Natural killer cell (primary cell): ENCODE measurements at places on chromosomes 3 and 15. TPM values are rescaled to one million over a fixed set of nuclear protein-coding genes. Genes with fewer than 3 reads are reported as not detected.

DNA sequence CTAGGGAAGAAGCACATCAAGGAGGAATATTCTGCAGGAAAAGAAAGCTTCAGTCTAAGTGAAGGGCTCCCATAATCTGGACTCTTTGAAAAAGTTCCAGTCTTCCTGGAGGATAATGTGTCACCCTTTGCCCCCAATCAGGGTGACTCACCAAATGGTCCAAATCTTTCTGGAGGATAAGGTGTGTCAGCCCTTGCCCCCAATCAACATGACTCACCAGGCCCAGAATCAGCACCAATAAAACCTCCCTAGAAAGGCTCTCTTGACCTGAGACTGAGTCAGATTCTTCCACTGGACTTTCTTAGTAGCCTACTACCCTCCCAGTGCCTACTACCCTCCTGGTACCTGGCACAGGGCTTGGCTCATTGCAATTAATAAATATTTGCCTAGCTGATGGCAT is 9.5 kb upstream of the ARL14 start:
- DNase-seq = no peak

DNA sequence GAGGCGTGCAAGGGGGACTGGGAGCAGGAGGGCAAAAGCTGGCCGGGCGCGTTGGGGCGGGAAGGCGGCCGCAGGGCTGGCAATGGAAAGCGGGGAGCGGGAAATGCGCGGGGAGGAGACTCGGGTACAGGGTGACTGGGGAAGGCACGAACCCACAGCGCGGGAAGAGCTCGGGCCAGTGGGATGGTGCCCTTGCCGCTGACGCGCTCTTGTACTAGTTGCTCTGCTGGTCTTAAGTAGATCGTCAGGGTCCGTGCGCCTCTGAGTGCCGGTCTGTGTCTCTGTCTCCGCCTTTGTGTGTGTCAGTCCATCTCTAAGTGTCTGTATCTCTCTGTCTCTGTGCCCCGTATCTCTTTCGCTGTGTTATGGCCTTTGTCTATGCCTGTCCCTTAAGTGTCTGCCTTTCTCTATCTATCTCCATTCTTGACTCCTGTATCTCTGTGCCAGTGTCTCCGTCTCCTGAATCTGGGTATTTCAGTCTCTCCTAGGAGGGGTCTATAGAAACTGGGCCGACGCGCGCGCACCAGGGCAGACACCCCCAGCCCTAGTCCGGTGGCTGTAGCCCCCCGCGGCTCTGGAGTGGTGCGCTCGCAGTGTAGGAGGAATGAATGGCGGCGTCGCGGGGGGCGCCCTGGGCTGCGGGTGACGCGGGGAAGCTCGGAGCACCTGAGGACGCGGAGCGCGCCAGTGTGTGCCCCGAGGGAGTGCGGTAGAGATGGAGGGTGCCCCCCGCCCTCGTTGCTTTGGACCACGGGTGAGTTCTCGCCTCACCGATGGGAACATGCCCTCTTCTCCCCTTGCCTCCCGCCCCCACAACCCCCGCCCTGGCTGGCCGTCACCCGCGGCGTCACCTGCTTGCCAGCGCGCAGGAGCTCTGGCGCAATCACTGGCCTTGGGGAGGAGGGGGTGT is 756 bp upstream of the CAMK2N2 start:
- no peak for DNase-seq

- DNase-seq = no peak
Observed at GRCh38 chr3:197280156-197280555, 18.3 kb downstream of the DLG1 start.

GRCh38 chr15:51818150-51818549 is 11.3 kb upstream of the TMOD3 start:
- DNase-seq = no peak

DNA sequence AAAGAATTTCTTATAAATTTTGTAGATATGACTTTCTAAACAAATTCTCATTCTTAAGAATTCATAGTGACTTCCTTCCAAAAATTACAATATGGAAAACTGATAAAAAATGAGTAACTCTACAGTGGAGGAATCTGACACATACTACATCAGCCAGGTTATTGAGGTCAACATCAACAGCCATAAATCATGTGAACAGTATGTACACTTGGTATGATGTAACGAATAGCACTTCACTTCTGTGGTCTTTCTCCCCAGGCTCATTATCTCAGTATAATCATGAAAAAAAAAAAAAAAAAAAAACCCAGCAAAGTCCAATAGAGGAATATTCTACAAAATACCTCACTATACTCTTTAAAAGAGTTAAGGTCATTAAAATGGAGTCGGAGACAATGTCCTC is 111.2 kb upstream of the SUCLG2 start:
- DNase-seq = no peak

DNA sequence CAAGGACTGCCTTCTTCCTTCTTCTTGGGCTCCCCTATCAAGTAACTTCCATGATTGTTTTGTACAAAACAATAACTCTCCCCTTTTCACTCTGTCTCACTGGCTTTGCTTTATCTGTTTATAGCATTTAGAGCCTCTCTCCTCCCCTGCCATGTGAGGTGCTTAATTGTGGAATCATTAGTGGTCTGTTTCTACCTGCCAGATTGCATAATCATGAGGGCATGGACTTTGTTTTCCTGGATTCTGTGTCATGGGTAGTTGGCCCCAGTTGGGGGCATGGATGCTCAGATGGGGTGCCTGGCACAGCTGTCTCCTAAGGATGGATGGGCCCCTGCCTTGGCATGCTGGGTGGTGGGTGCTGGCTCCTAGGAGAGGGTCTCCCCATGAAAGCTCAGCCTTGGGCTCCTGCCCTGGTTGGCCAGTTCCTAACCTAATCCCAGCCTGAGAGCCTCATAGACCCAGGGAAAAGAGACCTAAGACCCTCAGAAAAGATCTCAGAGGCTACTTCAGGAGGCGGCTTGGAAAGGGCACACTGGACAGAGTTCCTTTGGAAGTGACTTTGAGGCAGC is 8.0 kb upstream of the CTXND1 start:
- no peak for DNase-seq

GRCh38 chr3:196774848-196775422 is 35.3 kb downstream of the PAK2 start:
- no peak for DNase-seq

GRCh38 chr15:75054172-75054897 is 30.9 kb downstream of the PPCDC start:
- DNase-seq = no peak

DNA sequence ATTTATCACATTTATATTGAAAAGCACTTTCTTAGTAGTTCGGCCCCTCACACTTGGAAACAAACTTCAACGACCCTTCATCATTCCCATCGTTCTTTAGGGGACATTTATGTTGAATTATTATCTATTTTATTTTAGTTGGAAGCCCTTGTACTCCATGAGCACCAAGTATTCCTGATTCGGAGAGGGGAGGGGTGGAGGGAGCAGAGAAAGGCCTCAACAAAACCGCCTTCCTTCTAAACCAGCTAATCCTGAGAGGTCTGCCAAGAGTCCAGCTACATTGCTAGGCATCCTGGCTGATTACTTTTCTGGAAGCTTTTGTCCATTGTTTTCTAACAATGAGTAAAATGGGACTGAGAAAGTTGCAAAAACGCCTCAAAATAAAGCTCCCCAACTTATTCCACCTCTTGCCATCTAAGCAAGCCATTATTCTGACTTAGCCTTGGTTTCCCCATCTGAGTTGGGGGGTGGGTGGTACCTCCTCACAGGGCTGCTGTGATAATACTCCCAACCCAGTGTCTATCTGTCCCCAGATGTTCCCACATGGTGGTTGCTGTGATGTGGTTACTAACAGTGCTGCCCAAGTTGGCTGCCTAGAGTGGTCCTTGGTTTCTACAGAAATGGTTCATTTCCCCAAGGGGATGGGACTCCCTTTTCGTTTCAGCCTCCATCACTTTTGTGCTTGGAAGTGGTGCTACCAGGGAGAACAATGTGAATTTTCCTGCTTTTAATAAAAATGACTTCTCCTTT is 1.2 kb upstream of the TMEM158 start:
- no peak for DNase-seq

GRCh38 chr15:42329161-42329560 is 30.1 kb upstream of the CAPN3 start:
- no peak for DNase-seq

DNA sequence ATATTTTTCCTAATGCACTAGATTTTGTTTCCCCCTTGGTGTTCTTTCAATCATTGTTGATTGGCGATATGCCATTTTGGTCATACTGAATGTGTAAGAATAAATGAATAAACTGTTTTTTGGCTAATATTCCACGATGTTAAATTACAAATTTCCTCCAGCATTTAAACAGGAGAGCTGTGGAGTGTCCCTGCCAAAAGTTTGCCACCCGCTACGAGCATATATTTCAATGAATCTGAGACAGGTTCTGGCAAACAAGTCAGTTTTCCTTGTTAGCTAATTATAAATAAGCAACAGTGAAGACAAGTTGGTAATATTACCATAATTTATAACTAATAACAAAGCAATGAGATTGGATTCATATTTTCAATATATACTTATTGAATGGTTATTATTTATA is 777.6 kb downstream of the ROBO1 start:
- no peak for DNase-seq

- no peak for DNase-seq
Observed at GRCh38 chr3:128598884-128599664, 51.5 kb downstream of the RPN1 start.

GRCh38 chr15:46059921-46060594 is 425.2 kb downstream of the SQOR start:
- no peak for DNase-seq

DNA sequence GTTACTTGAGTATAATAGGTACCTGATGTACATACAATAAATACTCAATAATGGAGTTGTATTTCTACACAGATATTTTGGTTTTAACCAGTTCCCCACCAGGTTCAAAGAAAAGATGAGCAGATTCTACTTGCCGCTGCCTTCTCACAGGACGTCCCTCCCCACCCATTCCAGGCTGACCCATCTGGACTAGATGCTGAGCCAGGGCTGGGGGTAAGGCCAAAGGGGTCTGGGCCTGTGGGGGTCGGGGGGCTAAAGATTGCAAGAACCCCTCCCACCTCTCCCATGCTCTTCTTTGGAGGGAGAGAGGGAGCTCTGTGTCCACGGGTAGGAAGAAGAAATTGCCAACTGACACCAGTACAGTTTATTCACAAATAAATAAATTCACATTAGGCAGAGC is 1.5 kb downstream of the MESP1 start:
- no peak for DNase-seq

DNA sequence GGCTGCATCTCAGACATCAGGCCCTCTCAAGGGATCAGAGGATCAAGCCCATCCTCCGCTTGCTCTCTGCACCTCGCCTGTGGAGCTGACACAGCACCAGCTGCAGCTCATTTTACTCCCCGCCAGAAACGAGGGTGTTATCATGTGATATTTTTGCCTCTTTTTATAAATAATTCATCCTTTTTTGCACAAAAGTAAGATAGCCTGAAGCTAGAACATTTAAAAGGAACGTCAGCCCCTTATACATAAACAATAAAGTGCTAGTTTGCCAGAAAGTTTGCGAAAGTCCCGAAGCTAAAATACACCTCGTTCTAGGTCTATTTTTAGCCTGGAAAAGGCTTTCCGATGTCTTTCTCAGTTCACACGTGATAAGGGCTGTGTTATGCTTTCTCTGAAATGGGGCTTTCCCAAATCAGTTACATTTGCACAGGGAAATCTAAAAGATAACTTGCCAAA is 9.6 kb upstream of the FAM174B start:
- no peak for DNase-seq

DNA sequence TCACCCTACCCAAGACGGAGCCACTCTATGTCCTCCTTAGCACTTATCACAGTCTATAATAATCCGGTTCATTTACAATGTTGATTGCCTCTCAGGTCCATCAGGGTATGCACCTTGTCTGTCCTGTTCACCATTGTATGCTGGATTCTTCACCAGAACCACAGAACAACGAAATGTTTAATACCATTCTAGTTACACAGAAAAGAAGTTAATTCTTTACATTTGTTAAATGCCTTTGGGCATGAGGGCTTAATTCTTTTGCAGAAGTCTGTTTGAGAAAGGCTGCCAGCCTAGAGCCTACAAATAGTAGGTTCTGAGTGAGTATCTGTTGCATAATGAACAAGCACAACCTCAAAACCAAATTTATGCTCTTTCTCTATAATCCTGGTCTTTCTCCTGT is 22.6 kb downstream of the TTC23 start:
- no peak for DNase-seq

DNA sequence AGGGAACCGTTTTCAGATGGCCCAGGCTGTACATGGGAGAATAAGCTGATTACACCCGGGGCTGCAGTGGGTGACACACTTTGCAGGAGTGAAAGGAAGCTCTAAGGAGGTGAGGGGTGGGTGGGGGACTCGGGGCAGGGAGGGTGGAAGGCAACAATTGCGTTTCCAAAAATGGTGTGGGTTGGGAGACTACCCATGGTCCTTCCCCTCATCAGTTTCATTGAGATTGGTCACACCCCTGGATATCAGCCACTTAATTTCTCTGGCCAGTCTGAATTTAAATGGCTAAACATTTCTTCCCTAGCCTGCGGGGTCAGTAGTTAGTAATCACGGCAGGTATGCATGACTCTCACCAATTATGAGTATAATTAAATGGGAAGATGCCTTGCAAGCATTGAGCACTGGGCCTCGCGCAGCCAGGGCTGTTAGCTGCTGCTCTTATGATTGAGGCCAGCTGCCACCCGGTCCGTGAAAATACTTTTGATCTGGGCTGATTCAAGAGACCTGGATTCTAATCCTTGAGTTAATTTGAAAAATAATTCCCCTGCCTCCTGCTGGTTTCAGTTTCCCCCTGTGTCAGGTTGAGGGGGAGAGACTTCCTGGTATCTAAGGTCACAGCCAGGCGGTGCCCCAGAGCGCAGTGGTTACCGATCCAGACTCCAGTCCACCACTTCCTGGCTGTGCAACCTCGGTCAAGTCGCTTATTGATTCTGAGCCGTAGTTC is 23.3 kb downstream of the SLC6A6 start:
- no peak for DNase-seq

- no peak for DNase-seq
Observed at GRCh38 chr15:69576948-69577351, 124.3 kb downstream of the RPLP1 start.

- no peak for DNase-seq
Observed at GRCh38 chr3:161100994-161101393, 4.2 kb downstream of the B3GALNT1 start.

DNA sequence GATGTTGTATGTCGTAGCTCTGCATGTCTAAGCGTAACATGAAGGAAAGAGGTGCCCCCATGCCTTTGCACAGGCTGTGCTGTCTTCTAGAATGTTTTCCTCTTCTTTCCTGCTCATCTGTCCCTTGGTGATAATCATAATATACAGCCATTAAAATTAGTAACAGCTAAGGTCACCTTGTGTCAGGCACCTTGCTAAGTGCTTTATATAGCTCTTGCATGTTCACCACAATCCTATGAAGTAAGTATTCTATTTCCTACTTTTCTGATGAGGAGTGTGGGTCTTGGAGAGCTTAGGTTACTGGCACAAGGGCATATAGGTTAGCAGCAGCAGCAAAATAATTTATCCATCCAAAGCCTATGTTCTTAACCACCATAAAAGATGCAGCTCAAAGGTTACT is 754.4 kb downstream of the NTRK3 start:
- DNase-seq = no peak

NUP210 gene
- total RNA-seq = 194 TPM

ADGRG7 gene
- not detected for total RNA-seq

SLCO2A1 gene
- total RNA-seq = not detected

CKMT1A gene
- not detected for total RNA-seq

SV2B gene
- total RNA-seq = not detected
